ENCODE measurements at places on chromosomes 2 and 18.

DNA sequence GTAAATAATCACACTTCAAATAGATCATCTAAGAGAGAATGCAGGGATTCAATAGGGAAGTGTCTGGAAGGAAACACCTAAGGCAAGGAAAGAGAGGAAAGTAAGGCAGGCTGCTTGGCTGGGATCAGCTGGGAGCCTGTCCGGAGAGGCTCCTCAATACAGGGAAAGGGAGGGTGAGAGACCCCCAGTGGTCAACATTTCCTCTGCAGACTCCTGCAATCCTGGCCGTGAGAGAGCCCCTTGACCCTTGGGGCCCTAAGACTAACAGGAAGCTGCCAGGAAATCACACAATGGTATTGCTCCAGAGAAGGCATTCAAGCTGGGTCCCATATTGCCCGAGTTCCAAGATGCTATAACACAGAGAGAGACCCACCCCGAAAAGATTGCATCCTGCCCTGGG lies 549.4 kb downstream of the NYAP2 start:
- no peak for DNase-seq

DNA sequence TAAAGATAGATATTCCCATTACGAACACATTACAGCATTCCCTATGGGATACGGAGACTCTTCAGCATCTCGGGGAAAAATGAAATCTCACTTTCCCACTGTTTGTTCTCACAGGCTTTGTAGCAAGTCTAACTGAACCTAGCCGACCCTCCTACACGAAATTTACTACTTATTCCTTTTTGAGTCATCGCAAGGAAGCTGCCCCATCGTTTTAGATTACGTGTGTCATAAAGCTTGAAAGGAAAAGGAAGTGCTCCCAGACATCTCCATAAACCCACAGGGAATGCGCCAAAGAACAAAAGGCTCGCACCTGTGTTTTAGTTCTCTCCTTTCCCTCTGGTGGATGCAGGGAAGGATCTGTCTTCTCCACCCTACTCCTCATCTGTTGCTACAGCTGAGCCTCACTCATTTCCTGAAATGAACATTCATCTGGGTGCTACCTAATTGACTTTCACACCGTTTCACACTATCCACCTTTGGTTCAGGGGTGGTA lies 76.2 kb upstream of the STK39 start:
- DNase-seq, result no peak

GRCh38 chr2:96213379-96213778 lies 4.8 kb upstream of the STARD7 start:
- no peak for DNase-seq

DNA sequence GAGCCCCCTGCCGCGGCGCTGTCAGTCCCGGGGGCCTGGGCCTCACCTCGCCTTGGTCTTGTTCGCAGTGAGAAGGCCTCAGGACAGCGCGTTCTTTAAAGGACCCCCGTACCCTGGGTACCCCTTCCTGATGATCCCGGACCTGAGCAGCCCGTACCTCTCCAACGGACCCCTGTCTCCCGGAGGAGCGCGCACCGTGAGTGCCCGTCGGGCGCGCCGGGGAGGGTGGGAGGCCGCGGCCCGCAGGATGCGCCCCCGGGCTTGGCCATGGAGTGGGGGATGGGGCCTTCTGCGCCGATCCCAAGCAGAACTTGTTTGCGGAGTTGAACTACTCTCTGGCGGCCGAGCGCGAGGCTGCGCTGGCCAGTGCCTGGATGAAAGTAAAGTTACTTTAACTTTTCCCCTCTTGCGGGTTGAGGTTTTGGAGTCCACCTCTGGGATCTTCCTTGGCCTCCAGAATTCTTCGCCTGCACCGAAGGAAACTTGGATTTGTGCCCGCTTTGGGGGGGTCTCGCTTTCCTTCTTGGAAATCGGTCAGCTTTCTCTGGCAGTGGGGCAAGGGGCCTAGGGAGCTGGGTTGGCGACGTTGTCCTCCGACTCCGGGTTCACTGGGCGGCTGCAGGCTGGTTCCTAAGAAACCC lies 1.2 kb downstream of the TCF7L1 start:
- DNase-seq, result no peak

GRCh38 chr2:209424199-209424701 lies 403 bp downstream of the MAP2 start:
- DNase-seq, result no peak

DNA sequence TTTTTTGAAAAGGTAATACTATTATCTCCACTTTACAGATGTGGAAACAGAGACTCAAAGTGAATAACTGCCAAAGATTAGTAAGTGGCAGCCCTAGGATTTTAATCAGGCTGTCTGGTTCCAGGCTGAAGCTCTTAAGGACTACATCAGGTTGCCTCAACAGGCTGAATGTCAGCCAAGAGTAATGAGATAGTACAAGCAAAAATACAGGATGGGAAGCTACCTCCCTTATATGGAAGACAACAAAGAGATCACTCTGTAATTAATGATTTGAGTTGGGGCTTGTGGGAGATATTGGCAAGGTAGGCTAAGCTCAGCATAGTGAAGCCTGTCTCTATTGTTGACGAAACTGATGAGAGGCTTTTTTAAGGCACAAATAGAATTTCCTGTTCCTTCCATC lies 323.1 kb downstream of the KCNJ3 start:
- DNase-seq, result no peak

DNA sequence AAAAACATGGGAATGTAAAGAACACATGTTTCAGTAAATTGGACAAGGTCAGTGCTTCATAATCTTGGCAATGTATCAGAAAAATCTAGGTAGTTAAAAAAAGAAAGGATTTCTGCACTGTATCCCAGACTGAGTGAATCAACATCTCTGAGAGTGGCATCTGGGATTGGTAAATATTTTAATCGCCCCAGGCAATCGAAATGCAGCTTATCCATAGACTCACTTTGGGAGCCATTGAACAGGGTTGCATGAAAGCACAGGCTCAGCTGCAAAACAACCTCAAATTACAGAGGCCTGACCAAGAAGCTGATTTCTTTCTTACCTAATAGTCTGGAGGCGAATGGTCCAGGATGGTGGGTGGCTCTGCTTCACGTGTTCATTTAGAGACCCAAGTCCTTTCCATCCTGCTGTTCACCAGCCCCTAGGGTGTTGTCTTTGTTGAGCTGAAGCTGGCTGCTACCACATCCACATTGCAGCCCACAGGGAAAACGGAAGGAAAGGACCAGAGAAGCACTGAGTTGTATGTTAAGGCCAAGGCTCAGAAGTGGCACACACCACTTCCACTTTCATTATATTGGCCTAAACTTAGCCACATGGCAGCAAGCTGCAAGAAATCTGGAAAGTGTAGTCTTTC lies 59.0 kb downstream of the MOGAT1 start:
- DNase-seq, result no peak

- DNase-seq, result no peak
Observed at GRCh38 chr18:52624702-52625101, 284.7 kb downstream of the DCC start.

DNA sequence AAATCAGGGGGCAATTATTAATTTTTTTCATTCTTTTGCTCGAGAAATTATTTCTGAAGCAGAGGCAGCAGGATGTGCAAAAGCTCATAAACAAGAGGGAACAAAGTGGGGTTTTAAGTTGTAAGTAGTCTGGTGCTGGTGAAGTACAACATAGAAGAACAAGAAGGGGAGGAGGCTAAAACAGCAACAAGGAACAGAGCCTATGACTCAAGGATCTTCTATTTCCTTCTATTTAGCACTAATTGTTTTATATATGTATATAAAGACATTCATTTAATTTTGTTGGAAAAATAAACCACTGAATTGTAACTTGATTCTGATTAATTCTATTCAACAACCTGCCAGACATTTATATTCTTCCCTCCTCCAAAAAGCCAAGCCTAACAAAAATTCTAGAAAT lies 35.0 kb downstream of the YES1 start:
- DNase-seq, result no peak

GRCh38 chr2:138035608-138036217 lies 71.4 kb downstream of the HNMT start:
- DNase-seq, result no peak

DNA sequence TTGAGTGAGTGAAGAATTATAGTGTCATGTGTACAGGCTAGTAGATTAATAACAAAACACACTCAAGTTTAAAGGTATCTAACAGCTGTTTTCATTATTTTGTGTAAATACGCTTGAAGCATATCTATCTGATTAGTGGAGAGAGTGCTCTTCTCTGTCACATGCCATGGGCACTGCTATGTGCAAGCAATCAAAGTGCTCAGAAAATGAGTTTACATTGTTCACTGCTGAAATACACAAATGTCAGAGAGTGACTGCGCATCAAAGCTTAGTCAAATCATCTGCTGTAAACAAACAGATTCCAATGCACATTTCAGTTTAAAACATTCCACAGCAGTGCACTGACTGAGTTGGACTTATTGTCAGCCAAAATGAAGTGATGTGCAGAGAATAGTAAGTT lies 423.4 kb downstream of the ZEB2 start:
- no peak for DNase-seq

DNA sequence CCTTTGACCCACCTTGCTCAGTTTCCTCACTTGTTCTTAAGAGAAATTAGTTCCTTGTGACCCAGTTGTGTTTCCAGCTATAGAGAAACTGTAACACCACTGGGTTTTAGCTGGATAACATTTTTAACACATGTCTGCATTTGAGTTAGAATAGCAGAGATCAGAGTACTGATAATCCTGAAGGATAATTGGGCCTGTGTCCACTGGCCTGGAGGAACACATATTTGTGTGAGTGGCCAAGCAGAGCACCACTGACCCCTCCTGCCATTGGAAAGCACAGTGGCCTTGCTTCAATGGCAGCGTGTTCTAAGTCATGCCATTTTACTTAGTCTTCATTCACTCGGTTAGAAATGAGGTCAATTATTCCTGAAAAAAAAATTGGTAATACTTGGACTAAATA lies 42.6 kb downstream of the PKP4 start:
- DNase-seq, result no peak

DNA sequence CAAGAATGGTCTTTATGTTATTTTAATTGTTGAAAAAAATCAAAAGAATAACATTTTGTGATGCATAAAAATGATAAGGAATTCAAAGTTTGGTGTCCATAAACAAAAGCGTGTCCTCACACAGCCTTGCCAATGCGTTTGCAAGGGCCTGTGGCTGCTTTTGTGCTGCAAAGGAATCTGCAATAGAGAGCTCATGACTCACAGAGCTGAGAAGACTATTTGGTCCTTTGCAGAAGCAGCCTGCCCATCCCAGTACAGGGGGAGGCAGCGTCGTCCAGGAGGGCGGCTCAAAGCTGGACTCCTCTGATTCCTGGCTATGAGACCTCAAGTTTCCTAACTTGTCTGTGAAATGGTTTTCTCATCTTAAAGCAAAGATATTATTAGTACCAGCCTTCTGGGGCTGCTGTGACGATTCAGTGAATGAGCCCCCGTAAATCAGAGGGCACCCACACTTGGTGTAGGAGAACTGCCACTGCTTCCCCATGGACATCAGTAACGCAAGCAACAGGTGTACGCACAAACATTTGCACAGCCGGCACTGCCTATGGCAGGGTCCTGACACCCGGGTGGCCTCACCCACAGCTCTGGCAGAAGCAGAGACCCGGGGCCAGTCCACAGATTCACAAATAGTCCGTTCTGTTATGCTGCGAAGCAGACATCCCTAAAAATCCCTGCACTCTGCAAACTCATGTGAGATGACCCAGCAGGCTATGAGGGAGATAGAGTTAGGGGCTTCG lies 70.6 kb upstream of the ASAP2 start:
- no peak for DNase-seq

DNA sequence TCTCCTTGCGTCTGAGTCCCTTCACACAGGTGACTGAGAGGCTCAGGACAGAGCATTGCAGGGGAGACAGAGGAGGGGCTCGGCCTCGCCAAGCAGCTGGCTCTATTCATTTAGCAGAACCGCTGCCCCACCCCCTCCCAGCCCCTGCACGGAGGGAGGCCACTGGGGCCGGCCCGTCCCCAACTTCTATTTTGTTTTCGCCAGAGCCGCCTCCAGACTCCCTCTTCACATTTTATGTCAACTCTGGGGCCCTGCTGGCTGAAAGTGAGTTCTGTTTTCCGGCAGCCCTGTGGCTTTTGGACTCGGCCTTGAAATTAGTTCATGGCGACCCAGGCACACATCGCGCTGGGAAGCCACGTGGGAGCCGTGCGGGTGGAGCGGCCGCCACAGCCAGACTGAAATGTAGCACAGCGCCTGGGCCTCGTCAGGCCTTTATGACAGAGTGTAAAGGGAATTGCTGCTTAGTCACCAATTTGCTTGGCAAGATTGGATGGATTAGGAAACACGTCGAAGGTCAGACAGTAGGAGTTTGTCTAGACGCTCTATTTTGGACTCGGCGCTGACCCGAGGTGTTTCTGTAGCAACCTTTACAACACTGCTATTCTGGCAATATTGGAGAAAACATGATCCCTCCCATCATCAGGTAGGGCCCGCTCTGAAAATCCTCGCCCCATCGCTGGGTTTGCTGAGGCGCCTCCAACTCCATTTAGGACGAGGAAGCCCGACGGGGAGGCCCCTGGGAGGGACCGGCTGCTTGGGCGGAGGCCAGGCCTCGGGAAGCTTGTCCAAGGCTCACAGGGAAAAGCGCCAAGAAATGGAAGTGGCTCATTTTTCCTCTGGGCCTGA lies 90.7 kb upstream of the CTDP1 start:
- DNase-seq, result no peak

DNA sequence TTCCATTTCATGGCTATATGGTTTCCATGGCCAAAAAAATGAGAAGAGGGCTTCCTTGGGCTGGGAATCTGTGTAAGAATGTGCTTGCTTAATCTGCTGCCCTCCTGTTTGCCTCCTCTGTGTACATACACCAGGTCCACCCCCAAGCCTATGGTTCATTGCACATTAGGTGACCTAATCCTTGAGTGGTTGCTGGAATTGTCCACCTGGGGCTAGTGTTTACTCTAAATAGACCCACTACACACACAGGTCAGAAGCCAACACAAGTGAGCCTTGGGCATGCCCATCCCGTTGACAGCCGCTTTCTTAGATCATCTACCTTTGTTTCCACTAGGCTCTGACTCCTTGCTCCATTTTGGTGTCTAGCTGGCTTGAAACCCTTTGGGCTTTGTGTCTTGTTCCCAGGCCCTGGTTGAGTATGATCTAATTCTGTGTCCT lies 59.2 kb upstream of the ATL2 start:
- no peak for DNase-seq

Measured in stimulated activated CD8-positive, alpha-beta memory T cell treated with anti-CD3 and anti-CD28 coated beads, Interleukin-4, amount 100 ng/mL, for 4 hours (primary cell).